ENCODE measurements at places on chromosomes 1 and 21.

- no peak for DNase-seq
These were observed 22.9 kb downstream of the CBR1 start for GRCh38 chr21:36092681-36093080.

DNA sequence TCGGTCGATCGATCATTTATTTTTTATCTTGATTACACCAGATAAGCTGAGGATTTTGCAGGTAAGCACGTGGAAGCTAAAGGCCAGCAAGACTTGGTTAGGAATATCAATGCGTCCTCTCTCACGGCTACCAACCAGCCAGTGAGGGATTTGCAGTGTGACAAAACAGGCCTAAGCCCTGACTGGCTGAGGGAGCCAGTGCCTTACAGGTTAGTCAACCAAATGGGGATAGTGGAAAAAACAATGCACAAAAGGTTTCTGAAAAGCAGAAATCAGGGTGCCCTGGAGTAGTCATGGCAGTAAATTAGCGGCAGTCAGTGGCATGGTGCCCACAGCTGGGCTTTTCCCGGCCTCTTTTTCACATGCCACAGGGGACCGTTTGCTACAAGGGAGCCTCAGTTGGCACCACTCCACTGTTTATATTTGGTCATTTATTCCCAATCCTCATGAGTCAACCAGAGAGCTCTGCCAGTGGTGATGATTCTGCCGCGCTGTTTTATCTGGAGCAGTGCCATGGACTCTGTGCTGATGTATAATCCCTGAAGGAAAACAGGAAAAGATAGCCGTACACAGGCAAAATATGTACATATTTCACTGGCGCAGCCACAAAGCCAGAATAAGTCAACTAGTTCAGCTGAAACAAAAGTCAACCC, 167.6 kb downstream of the RHOU start:
- peak; percentile 98 for DNase-seq

DNA sequence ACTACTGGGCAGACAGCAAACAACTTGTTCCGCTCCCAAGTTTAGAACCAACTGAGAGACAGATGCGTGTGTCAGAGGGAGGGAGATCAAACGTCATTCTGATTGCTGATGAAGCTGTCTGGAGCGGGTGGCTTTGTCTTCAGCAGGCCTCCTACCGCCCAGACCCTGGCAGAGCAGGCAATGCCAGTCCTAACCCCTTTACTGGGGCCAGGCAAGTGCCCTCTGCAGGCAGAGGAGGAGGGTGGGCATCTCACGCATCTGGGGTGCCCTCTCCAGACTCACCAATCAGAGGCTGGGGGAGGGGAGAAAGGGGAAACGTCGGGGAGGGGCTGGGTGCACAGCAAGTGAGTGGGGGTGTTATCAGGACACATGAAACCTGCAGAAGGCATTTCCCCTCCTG, 126.6 kb downstream of the ACTL8 start:
- DNase-seq, result no peak

DNA sequence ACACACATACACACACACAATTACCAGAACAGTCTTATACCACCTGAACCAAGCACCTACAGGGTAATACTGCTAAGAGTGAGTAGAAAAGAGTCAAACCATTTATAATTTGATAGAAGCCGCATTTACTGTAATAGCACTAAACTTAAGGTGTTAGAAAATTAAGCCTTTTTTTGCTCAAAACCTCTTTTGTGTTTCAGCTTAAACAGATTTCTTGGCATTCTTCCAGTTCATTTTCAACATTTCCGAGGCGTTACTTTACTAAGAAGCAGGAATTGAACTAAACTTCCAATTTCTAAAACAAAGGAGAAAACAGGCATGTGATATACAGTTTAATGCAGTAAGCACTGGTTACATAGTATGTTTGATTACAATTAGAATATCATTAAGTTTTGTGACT, 387.2 kb downstream of the NCAM2 start:
- DNase-seq, result no peak

DNA sequence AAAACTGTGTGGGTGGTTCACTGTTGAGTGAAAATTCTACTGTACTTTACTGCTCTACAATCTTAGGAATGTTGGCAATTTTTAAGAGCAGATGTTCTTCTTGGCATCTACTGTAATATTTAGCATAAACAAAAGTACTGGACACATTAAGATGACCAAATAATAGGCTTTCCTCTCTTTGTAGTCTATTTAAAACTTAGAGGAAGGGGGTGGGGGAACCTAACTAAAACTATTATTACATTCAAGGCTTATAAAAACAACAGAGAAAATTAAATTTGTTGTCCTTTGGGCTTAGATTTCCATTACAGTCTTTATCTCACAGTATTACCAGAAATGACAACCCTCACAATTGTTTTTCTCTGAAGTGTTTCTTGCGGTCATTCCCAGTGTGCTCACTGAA, 181.2 kb downstream of the PLPPR4 start:
- DNase-seq, result peak; percentile 4

- DNase-seq, result peak; percentile 61
These were observed 678.0 kb upstream of the USP24 start for GRCh38 chr1:55893155-55893554.

GRCh38 chr1:6183520-6183989, 3.4 kb upstream of the CHD5 start:
- no peak for DNase-seq

DNA sequence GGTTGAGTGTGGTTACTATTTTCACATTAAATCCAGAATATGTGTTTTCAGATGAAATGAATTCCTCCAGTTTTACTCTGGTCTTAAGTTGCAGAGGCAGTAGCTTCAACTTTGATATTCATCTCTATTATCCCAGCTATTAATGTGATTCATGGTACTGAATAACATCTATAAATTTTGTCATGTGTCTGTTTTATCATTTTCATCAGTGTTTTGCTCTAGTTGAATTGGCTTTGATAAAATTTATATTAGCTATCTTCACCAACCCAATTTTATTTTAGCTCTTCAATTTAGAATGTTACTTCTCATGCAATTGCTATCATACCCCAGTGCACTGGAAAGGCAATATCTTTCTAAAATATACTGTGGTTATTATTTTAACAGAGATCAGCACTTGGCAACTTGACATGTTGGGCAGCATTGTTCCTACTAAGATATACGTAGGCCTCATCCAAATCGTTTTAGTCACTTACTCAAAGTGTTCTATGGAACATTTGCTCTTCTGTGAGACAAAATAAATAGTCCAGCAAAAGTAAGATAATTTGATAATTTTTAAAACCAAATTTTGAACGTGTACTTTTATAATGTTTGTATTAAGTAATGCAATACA, 184.3 kb downstream of the NCAM2 start:
- DNase-seq, result no peak

GRCh38 chr1:197619008-197619640, 156.2 kb downstream of the DENND1B start:
- peak; percentile 45 for DNase-seq

GRCh38 chr1:6832531-6833188, 47.4 kb downstream of the CAMTA1 start:
- DNase-seq, result no peak

DNA sequence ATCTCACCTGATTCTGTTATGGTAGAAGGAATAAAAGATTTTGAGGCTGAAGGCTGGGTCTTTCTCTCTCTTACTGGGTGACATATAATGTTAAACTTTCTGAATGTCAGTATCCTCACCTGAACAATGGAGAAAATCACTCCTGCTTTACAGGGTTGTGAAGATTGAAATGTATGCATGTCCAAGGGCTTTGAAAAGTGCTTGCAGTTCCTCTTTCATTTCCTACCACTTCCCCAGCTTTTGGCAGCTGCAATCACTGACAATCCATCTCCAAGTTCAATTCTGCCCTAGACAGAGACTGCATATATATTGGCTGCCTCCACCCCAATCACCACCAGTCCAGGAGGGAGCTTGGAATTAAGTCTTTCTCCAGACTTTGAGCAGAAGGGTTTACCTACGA, 39.8 kb downstream of the FAM78B start:
- DNase-seq, result no peak

DNA sequence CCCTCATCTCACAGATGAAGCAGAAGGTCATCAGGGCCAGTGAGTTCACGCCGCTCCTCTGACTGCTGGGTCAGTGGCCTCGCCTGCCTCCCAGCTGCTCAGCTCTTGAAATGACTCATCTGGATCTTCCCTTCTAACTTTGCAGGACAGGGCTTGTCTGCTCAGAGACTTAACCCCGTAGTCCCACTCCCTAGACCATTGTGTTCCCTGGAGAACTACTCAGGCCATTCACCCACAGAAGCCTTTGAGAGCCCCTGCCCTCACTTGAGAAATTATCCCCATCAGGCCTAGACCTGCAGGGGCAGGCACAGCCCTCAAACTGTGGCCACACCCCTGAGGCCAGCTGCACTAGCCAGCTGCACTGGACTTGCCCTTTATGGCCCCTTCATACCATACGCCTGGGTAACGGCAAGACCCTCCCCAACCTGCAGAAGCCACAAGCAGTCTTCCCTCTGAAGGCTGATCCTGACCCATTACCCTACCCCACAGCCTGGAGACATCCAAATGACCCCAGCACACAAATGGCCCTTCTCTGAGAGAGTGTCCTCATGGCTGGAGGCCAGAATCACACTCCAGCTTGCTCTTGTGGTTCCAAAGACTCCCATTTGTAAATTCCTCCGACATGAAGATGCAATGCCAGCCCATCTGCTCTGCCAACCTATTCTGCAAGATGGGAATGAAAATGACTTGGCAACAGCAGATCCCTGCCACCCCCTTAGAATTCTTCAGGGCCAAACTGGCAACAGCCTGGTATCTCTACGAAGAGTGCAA, 33.2 kb downstream of the RCSD1 start:
- DNase-seq, result peak; percentile 6

DNA sequence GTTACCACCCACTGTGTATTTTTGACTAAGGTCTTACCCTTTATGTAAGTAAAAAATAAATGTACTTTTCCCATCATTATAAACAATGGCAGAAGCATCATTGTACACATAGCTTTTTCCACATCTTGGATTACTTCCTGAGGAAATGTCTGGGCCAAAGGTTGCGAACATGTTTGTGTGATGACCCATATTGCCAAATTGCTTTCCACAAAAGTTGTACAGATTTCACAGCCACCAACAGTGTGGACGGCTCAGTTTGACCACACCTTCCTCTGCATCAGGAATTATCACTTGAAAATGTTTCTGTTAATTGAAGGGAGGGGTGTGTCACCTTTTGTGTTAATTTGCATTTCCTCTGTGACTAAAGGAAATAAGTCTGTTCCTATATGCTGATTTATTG, 25.7 kb downstream of the AKNAD1 start:
- peak; percentile 66 for DNase-seq

DNA sequence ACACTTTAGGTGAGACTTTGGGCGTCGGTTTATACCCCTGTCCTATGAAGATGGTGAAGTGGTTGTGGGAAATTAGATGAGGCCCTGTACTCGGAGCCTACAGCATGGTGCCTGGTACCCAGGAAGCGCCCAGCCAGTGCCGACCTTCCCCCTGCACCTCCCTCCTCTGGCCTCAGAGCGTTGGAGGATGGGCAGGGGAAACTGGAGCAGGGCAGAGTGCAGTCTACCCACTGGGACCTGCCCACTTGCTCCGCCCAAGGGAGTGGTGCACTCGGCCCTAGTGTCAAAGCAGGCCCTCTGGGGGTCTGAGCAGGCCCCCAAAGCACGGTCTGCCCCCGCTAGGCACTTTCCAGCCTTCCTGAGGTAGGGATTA, 13.0 kb upstream of the TTC22 start:
- DNase-seq, result no peak

DNA sequence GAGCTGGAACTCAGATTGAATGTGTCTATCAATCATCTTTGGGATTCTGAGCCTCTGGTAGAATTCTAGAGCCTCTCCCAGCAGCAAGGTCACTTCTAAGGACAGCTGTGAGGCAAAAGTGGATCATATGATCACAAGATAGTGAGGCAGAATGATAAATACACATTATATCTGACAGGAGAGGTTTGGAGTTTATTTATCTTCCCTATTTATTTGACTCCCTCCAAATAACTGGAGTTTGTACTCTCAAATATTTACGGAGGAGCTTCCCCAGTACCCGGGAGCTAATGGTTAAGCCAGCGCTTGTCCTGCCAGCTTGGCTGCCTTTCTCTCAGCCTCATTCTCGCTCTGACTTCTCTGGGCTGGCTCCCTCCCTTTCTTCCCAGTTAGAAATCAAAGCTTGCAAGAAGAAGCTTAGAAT, 2.3 kb downstream of the HMGCS2 start:
- no peak for DNase-seq

DNA sequence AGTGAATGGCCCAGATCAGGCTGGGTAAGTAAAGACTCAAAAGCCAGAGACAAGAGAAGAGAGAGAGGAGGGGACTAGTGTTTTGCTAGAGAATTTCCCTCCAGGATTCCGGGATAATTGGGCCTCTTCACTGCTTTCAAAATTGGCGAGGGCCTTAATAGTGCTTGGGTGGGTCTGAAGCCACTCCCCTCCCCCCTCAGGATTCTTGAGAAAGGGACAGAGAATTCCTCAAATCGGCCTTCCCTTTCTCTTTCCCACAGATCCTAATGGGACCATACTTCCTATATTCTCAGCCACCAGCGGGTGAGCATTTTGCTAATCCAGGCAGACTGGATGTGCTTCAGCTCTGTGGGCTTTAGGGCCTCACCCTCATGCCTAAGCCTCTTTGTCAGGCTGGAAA, 11.9 kb downstream of the SFN start:
- DNase-seq, result no peak

DNA sequence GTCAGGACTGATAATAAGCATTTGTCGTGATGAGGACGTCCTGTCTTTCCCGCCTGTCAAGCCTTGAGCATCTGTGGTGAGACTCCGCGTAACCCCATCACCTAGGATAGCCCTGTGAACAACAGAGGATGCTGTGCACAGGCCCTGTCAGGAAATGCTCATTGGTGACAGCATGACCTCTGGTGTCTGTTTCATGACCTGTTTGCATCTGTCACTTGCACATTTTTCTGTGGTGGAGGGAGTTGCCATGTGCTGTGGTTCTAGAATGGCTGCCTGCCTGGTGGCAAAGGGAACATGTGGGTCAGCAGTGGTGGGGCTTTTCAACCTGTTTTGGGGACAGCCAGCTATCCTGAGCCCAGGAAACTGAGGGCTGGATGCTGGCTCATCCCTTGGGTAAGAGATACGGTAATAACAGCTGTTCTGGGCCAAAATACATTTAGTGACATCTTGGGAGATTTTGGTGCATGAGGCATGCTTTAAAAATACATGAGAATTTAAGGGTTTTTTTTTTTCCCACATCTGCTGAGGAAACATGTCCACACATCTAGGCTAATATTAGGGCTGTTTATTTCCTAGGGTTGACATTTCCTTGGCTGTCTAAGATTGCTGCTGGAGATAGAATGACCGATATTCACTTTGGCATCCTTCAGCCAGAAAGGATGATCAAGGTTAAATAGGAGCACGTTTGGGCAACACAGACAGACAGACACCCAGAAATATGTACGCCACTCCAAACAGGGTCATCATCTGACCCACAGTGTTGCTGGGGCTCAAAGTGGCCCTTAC, 52.9 kb downstream of the KCNC4 start:
- no peak for DNase-seq

DNA sequence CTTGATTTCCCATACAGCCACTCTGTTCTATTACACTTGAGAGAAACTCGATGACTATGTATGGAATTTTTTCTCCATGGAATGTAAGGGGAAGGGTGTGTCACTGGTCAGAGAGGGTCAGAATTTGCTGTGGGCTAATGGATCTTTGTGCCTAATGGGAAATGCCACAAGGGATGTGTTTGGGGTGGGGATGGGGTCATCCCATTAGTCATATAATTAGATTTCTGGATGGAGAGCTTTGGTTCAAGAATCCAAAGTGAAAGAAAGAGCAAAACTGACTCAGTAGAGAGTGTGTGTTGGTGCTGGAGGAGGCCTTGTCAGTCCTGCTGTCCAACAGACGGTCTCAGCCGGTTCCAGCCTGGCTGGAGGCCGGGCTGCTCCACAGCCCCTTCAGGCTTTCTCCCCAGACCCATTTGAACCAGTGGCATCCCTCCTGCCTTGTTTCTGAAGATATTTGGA, 86.4 kb downstream of the LAMC2 start:
- DNase-seq, result peak; percentile 65
